Astrocyte (in vitro differentiated cells and primary cell): ENCODE measurements at places on chromosomes 4 and X.

- DNase-seq: peak; percentile 75
These were observed 502.9 kb upstream of the SLIT2 start for GRCh38 chr4:19748519-19749479.

GRCh38 chr4:141413366-141413765 lies 192.7 kb downstream of the ZNF330 start:
- no peak for DNase-seq

- no peak for DNase-seq
These were observed 2.1 kb downstream of the GAB3 start for GRCh38 chrX:154748712-154749339.

- no peak for DNase-seq
These were observed 384.4 kb upstream of the PABPC4L start for GRCh38 chr4:134585972-134586371.

GRCh38 chrX:40444133-40444532 lies 136.6 kb upstream of the ATP6AP2 start:
- no peak for DNase-seq

- no peak for DNase-seq
These were observed 31.5 kb upstream of the PSAPL1 start for GRCh38 chr4:7466215-7466614.

DNA sequence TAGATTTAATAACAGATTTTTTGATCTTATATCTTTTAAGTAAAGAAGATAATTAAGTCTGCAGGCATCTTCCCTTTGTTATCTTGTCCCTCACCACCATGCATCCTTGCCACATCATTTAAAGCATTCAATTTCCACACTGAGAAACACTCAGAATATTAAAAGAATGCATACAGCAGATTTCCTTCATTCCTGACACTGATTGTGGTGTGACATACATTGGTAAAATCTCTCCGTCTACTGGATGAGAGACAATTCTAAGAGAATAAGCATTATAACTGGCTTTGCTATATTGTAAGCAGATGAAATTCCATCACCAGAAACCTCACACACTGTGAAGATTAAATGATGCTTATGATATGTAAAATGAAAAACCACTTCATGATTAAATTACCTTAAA lies 97.4 kb upstream of the TRPC5OS start:
- no peak for DNase-seq

- no peak for DNase-seq
These were observed 933 bp downstream of the CNKSR2 start for GRCh38 chrX:21374994-21375707.

GRCh38 chr4:66430856-66431255 lies 760.6 kb upstream of the EPHA5 start:
- peak; percentile 65 for DNase-seq

DNA sequence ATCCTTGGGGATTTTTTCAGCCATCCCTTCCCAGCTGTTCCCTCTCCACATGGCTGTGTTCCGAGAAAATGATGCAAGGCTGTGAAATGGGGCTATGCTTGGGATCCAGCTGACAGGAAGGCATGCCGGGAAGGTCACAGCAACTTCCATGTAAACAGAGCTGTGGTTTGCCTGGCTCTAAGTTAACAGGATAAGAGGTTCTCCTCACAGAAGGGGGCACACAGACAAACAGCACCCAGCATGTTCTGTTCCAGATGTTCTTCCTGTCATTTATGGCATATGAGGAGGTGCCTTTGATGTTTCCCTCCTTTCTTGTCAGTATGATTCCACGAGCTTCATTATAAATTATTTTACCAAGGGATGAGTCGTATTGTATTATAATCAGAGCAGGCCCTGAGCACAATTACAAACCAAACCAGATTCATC lies 220.7 kb downstream of the ANTXR2 start:
- DNase-seq: peak; percentile 9

DNA sequence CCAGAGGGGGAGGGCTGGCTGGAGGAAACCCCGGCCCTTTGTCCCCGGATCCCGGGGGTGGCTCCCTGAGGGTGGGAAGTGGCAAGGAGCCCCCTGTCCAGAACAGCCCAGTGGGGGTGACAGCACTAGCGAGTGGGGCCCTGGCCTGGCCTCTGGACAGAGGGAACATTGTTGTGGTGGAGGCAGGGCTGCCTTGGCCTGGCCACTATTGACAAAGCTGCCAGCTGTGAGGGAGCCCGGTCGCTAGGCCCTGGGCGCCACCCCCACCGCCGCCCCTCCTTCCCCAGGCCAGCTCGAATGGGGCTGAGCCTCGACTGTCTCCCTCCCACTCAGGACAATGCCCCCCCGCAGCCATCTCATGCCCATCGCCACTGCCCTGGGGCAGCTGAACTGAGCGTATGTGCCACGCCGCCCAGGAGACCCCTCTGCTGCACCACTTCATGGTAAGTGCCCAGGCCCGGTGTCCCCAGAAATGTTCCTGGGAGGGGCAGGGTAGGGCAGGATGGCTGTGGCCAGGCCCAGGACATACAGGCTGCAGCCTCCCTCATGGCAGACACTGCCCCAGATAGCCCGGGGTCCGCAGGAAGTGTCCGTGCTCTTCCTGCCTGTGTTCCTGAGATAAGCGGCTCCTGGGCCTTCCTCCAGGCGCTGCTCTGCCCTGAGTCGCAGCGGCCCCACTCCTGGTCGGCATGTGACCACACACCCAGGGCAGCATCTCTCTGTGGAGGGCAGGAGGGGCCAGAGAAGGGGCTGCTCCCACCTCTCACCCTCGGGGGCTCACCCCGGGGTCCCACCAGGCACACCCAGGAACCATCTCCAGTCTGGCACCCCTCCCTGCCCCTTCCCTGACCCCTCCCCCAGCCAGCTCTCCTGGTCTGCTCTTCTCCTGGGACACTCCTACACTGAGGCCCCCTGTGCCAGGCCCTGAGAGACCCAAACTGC lies 1.4 kb downstream of the PLXNB3 start:
- DNase-seq: no peak

DNA sequence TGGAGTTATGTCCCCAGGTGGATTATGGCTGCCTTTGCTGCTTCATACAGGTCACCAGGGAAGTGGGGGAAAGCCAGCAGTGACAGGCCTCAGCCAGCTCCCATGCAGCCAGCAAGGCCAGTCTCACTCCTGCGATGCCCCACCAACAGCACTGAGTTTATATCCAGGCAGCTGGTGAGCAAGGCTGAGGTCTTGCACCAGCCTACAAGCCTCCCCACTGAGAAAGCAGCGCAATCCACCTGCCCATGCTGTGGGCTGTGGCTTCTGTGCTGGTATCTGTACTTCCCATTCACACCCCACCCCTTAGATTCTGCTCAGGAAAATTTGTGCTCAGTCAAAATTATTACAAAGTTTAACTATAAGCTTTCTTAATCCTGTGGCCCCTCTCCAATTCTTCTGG lies 153.5 kb downstream of the HHIP start:
- no peak for DNase-seq

DNA sequence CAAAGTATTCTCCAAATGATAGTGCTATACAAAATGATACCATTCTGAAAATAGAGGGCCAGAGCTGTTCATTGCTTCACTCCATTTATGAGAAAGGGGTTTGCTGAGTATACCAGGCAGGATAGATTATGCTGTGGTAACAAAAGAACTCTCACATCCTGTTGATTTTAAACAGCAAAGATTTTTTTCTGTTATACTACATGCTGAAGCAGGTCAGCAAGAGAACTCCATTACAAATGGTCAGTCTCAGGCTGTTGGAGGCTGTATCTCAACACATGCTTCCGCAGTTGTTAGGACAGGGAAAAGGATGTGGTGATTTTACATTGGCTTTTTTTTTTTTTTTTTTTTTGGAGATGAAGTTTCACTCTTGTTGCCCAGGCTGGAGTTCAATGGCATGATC lies 13.7 kb upstream of the KLHL5 start:
- DNase-seq: no peak

DNA sequence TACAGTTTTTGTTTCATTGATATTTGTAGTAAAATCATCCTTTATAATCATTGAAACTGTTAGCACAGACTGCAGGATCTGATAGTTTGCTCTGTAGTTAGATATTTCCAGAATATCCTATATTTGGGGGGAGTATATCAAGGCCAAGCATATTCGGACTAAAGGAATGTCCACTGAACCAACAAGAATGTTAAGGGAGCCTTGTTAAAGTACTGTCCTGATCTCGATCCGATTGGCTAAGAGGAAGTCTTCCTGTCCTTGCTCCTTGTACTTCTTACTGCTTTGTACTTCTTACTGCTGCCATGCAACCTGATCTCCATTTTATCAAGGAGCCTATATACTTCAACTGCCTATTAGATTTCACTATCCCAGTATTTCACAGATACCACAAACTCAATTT lies 449.3 kb downstream of the RPA4 start:
- DNase-seq: peak; percentile 8

- DNase-seq: no peak
These were observed 124.9 kb downstream of the IRF2 start for GRCh38 chr4:184349283-184350039.

DNA sequence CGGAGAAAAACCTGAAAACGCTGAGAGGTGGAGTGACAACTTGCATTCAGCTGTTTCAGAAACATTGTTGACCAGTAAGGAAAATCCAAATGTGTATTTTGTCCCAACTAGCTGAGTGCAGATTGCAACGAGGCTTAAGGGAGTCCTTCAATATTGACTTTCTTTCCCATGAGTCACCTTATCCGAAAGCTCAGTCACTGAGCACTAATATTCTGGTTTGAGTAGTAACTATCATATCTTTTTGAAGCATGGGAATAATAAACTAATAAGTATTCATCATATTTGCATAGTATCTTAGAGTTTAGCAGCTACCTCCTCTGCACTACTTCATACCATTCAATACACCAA lies 604.3 kb downstream of the PACRGL start:
- DNase-seq: no peak

DNA sequence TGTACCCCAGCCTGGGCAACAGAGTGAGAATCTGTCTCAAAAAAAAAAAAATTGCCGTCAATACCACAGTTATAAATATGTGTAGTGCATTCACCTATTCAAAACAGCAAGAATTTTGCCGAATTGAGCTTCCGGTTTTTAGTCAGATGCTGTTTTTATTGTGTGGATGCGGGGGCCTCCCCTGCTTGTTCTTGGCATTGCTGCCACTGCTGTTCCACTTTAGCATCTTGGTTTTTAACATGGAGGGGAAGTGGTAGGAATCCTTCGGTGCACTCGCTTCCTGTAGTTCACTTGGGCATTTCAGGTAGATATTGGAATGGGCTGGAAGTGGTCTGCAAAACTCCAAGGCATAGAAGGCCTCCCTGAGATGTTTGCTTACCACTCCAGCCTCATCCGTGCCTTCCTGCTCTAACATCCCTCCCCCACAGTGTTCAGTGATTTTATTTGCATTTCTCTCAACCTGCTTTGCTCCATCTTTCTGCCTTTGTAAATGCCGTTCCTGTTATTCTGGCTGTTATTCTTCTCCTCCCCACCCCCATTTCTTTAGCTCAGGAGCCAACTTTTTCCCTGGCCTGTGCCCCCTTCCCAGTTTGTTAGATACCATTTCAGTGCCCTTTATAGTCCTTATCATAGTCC lies 25.5 kb downstream of the MOB1B start:
- DNase-seq: no peak

DNA sequence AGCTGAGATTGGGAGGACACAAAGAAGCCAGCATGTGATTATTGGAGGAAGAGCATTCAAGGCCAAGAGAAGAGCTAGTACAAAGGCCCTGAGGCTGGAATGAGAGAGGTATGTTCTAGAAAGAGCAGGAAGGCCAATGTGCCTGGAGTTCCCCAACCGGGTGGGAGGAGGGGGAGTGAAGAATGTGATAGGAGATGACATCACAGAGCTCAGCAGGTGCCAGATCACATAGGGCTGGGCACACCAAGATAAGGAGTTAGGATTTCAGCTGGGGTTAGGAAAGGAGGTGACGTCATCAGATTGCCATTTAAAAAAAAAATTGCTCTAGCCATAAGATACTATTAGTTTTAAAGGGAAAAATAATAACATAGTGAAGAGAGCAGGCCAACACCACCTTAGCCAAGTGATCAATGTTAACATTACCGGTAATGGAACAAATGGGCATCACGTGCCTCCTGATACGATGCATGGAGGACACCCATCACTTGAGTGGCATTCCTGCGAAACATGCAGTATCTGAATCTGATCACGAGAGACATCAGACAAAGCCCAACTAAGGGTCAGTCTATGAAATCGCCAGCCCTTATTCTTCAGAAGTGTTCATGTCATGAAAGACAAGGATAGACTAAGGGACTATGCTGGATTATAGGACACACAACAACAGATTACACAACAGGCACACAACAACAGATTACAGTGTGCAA lies 344.3 kb downstream of the BCOR start:
- DNase-seq: peak; percentile 59

DNA sequence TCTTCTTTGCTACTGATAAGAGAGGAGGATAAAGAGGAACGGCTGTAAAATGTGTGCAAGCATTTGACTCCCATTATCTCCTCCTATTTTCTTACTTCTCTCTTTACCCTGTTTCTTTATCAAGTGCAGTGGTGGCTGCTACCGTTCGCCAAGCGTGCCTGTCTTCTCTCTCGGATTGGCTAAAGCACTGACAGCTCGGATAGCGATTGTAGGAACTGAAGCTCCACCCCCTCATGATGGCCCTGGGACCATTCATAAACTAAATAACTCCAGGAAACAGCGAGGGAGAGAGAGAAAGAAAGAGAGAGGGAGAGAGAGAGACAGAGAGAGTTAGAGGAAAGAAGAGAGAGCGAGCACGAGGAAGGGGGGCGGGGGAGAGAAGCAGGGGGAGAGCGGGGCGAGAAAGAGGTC lies 305 bp upstream of the MAB21L2 start:
- DNase-seq: peak; percentile 92

DNA sequence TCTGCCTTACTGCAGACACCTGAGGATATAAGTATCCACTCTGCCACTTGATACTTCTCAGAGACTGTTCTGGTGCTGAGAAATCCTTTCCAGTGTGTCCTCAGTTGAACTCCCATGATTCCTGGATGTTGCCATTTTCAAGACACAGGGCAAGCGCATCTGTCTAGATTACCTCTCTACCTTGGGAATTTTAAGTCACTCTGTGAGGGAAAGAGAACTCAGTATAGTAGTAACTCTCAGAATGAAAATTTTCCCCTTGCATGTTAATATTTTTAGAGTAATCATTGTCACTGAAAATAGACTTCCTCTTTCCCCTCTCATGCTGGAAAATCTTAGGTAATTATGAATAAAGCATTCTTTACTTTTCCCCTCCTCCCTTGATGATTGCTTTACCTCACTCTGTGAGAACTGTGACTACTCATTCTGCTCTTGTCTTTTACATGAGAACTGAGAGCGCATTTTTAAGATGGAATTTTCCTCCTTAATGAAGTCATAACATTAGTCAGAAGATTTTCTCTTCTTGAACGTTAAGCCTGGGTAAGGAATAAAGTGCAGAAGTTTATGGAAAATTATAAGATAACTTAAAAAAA lies 45.0 kb downstream of the TET2 start:
- peak; percentile 72 for DNase-seq

GRCh38 chr4:158442736-158443135 lies 78.9 kb upstream of the RXFP1 start:
- DNase-seq: no peak
